Sigmoid colon (tissue), 7 donors: ENCODE measurements at places on chromosomes 2 and 18. TPM values are rescaled to one million over a fixed set of nuclear protein-coding genes. Genes with fewer than 3 reads are reported as not detected.

SNORC gene
- 0.27 TPM for total RNA-seq

DNA sequence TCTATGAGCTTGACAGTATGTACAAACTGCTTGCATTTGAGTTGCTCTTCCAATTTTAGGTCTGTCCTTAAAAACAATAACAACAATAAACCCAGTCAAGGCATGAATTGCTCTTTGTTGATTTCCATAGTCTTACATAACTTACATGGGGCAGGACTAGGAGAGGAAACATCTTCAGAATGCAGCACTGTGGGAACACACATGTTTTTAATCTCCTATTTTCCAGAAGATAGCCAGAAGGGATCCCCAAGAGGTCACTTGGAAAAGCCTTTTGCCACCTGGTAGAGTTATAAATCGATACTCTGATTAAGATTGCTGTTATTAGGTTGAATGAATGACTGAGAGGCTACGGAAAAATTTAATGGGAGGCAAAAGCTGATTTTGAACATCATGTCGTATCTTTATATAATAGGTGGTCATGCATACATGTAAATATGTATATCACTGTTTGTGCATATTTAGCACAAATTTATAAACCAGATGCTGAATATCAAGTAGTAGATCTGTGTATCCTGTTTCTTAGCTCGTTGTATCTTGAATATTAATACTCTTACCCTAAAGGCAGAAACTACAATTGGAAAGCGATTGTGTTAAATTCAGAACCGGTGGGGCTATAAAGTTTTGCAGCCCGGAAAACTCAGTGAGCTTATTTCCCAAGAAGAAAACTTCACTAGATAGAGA, 479.4 kb upstream of the TCF4 start:
- H3K27me3 ChIP-seq = no peaks in the 10 kb centered on the region
- H3K4me1 ChIP-seq = no peaks in the 10 kb centered on the region
- H3K27ac ChIP-seq = no peak overlapping the region
- H3K4me3 ChIP-seq = no peak overlapping the region
- no peaks in the 10 kb centered on the region for H3K36me3 ChIP-seq

DNA sequence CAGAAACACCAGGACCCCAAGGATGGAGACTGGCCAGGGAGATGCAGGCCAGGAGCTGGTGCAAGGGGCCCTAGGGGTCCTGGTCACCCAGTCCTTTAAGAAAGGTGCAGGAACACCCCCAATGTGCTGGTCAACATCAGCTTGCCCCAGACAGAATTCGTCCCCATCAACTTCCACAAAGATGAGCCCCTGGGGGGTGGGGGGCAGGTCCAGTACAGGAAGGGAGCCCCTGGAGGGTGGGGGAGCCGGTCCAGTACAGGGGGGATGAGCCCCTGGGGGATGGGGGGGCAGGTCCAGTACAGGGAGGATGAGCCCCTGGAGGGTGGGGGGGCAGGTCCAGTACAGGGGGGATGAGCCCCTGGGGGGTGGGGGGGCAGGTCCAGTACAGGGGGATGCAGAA, 160.7 kb upstream of the SALL3 start:
- H3K4me3 ChIP-seq = no peak overlapping the region
- no peak for DNase-seq
- no peaks in the 10 kb centered on the region for H3K36me3 ChIP-seq
- peaks cover 9% of the 10 kb centered on the region for H3K27me3 ChIP-seq
- no peak overlapping the region for H3K27ac ChIP-seq

GRCh38 chr18:41655074-41655473, 300.0 kb upstream of the PIK3C3 start:
- no peak overlapping the region for H3K4me3 ChIP-seq
- no peak for DNase-seq
- H3K27ac ChIP-seq = no peak overlapping the region

DNA sequence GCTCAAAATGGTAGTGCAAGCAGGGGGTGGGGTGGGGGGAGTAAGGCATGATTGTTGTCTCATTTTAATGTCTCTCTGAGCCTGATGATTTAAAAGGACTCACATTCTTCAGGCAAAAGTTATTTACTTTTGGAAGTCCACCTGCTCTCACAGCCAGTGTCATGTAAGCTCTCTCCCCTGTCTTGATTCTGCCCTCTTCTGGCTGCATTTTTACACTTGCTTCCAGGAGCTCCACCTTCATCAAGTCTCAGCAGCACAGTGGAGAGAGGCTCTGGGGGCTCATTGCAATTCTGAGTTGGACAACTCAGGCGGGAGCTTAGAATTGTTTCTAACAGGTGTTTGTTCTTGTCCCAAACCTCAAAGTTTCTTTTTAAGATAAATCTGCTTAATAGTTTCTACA, 39.2 kb downstream of the GNAL start:
- DNase-seq = no peak
- no peaks in the 10 kb centered on the region for H3K4me1 ChIP-seq
- no peak overlapping the region for H3K27ac ChIP-seq

DNA sequence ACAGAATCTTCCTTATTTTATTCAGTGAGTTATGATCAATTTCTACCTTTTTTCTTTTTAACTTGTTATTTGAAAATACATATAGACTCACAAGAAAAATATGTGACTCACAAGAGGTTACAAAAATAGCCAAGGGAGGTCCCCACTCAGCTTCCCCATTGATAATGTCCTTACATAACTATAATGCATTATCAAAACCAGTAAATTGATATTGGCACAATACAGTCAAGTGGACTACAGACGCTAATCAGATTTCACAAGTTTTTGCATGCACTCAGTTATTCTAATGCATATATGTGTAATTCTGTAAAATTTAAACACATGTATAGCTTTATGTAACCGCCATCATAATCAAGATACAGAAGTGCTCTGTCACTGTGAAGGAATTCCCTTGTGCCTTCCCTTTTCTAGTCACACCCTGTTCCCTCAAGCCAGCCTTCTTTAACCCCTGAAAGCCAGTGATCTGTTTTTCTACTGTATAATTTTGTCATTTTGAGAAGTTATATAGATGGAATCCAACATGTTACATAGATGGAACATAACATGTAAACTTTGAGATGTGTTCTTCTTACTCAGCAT, 118.4 kb downstream of the ALMS1 start:
- no peak for DNase-seq
- H3K4me1 ChIP-seq = no peaks in the 10 kb centered on the region
- no peaks in the 10 kb centered on the region for H3K36me3 ChIP-seq

STPG4 gene
- not detected for total RNA-seq

SLC4A3 gene
- total RNA-seq = 1.1 TPM

DNA sequence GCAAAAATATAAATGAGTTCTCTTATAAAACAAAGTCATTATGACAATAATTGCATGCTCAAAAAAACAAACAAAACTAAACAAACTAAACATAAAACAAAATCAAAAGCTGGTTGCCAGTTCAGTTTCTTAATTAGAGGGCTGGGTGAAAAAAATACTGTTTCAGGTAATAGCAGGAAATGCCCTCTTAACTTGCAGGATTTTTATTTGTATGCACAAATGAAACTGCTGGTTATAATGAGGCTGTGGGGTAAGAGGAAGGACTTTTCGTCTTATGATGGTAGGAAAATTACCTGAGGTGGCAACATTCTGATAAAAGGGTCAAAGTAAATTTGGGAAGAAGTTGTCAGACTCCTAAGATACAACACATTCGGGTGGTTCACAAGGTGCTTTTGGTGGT, 21.5 kb upstream of the CDKL4 start:
- H3K4me3 ChIP-seq = no peak overlapping the region
- DNase-seq = no peak
- H3K36me3 ChIP-seq = peaks cover 58% of the 10 kb centered on the region
- H3K4me1 ChIP-seq = no peaks in the 10 kb centered on the region
- no peak overlapping the region for H3K27ac ChIP-seq
- H3K27me3 ChIP-seq = no peaks in the 10 kb centered on the region

DNA sequence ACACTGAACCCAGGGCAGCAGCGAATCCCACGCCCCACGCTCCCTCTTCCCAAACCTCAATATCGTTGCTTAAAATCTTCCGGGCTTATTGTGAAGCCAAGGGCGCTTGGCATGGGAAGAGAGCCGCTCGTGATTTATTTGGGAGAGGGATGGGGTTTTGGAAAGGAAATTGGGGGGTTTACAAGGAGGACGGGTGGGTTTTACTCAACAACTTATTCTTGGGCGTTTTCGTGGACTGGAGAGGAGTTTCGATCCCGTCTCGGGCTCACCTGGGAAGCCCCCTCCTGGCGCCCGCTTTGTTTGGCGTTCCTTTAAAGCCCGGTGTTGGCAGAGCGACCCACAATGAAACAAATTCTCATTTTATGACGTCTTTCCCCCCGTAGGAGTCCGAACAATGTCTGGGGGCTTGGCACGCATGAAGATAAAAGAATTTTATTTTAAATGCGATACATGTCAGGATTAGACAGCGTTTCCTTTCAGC, 135.3 kb downstream of the INSIG2 start:
- H3K36me3 ChIP-seq = no peaks in the 10 kb centered on the region
- H3K27ac ChIP-seq = no peak overlapping the region
- no peak overlapping the region for H3K4me3 ChIP-seq
- peaks cover 15% of the 10 kb centered on the region for H3K4me1 ChIP-seq
- H3K27me3 ChIP-seq = peaks cover 49% of the 10 kb centered on the region
- no peak for DNase-seq

- no peak overlapping the region for H3K27ac ChIP-seq
- H3K36me3 ChIP-seq = no peaks in the 10 kb centered on the region
- H3K4me1 ChIP-seq = peaks cover 8% of the 10 kb centered on the region
- no peak overlapping the region for H3K4me3 ChIP-seq
- peak; percentile 66 for DNase-seq
Measured at GRCh38 chr2:120675460-120676130, 60.1 kb upstream of the GLI2 start.

ASB18 gene
- not detected for total RNA-seq

FEV gene
- not detected for total RNA-seq

DNA sequence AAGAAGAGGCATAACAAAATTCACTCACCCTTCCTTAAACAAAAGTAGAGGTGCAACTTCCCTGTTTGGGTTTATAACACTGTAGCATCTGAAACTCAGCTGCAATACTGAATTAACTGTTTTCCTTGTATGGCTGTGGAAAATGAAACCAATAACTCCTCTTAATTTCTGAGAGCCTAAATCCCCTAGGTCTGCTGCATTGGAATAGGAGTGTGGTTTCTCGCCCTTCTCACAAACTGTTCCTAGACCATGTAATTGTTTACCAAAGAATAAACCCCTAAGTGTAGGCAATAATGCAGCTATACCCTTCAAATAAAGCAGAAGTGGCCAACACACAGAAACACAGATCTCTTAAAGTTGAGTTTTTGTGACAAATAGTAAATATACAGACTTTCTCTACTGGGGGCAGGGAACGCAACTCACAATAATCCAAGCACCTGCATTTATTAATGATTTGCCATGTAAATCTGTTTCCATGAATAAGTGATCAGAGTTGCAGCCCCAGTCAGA, 52.0 kb downstream of the RASGRP3 start:
- no peak overlapping the region for H3K27ac ChIP-seq
- no peaks in the 10 kb centered on the region for H3K27me3 ChIP-seq
- H3K36me3 ChIP-seq = no peaks in the 10 kb centered on the region

DNA sequence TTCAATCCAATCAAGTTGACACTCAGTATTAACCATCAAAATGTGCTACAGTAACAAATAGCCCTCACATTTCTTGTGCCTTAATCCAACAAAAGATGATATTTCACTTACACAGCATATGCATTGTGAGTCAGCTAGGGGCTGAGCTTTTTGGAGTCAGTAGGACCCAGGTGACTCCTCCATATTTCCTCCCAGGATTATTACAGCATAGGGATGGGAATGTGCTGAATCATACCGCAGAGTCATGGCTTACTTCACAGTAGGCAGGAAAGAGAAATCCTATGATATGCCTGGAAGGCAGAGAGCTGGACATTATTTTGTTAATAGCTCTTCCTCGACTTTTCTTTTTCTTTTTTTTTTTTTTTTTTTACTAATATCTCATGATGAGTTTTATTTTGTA, 153.3 kb downstream of the TMEM182 start:
- no peak for DNase-seq
- no peaks in the 10 kb centered on the region for H3K27me3 ChIP-seq
- no peaks in the 10 kb centered on the region for H3K36me3 ChIP-seq
- H3K4me1 ChIP-seq = no peaks in the 10 kb centered on the region
- no peak overlapping the region for H3K27ac ChIP-seq
- H3K4me3 ChIP-seq = no peak overlapping the region

DNA sequence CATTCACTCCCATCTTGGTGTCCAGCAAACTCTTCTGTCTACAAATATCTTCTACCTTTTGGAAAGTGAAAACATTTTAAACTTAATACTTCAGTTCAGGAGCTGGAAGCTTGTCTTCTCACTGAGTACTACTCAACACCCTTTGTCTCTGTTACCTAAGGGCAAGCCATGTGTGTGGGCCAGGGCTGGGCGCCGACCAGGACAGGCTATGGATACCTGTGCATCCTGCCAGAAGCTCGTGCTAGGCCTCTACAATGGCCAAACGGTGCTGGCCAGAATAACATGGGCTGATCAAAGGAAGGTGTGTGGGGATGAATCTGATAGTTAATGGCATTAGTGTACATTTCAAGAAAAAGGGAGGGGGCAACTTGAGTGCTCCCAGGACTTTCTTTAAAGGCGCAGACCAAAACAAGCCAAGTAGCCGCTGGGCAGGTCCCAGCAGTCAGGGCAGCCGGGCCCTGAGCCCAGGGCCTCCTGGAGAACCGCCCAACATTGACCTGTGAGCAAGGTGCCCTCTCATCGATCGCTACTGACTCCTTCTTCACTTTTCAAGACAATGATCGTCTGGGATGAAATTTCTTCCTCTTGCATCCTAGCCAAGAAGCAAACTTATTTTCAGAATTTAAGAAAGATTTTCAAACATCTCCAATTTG, 29.0 kb upstream of the ID2 start:
- no peak overlapping the region for H3K27ac ChIP-seq
- no peak overlapping the region for H3K4me3 ChIP-seq

CDH2 gene
- total RNA-seq = 8.2 TPM

DNA sequence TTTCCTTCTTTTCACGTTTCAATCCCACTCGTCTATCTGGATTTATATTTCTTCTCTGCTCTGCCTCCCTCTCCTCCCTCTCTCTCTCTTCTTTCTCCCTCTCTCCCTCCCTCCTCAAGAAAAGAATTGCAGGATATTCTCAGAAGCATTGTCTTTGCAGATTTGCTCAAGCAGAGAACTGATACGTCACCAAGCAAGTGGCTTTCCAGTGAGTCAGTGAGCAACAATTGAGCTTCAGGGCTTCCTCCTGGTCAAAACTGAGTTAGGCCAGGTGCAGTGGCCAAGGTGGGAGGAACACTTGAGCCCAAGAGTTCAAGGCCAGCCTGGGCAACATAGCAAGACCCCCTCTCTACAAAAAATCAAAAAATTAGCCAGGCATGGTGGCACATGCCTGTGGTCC, 151.1 kb downstream of the SMAD2 start:
- H3K27ac ChIP-seq = no peak overlapping the region
- no peaks in the 10 kb centered on the region for H3K4me1 ChIP-seq
- no peak for DNase-seq

- H3K27me3 ChIP-seq = no peaks in the 10 kb centered on the region
- H3K4me1 ChIP-seq = no peaks in the 10 kb centered on the region
- DNase-seq = no peak
- no peak overlapping the region for H3K4me3 ChIP-seq
- H3K27ac ChIP-seq = no peak overlapping the region
Measured at GRCh38 chr18:7090771-7091170, 26.8 kb downstream of the LAMA1 start.

- no peaks in the 10 kb centered on the region for H3K4me1 ChIP-seq
- H3K27me3 ChIP-seq = no peaks in the 10 kb centered on the region
- DNase-seq = no peak
- H3K4me3 ChIP-seq = no peak overlapping the region
Measured at GRCh38 chr18:79327199-79327721, 68.5 kb upstream of the NFATC1 start.
